ENCODE measurements at places on chromosomes 11 and 22.

GRCh38 chr11:50178737-50179136 lies 146.1 kb downstream of the OR4C45 start:
- no peak for DNase-seq

- no peak for DNase-seq
These were observed 12.1 kb downstream of the CCDC81 start for GRCh38 chr11:86386746-86387145.

DNA sequence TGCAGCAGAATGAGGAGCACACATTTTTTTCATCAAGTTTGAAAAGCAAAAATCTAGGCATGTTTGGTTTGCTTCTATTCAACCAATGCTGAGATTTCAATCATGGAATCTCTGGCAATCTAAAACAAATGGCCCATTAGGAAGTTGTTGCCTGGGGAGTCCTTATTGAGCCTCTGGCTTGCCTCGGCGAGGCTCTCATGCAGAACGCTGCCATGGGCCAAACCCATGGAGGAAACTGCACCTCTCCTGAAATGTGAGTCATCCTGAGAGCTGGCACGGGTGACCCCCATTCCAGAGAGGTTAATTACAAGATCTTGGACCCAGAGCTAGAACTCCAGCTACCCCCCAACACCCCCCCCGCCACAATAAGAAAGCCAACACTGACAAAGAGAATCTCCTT lies 80.7 kb downstream of the MN1 start:
- no peak for DNase-seq

GRCh38 chr11:115676768-115677167 lies 172.6 kb upstream of the CADM1 start:
- DNase-seq, result no peak

DNA sequence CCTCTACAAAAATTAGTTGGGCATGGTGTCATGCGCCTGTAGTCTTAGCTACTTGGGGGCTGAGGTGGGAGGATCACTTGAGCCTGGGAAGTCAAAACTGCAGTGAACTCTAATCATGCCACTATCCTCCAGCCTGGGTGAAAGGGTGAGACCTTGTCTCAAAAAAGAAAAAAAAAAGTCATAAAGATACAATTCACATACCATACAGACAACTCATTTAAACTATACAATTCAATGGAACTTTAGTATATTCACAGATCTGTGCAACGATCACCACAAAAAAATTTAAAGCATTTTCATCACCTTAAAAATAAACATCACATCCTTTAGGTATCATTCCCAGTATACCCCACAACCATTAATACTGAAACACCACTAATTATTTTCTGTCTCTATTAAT lies 201.2 kb downstream of the PGR start:
- DNase-seq, result no peak

GRCh38 chr11:126764231-126764630 lies 236.3 kb downstream of the KIRREL3 start:
- no peak for DNase-seq

GRCh38 chr11:62145261-62145871 lies 21.6 kb downstream of the INCENP start:
- no peak for DNase-seq
